Amniotic stem cell (primary cell): ENCODE measurements at places on chromosomes 11 and 22.

GRCh38 chr11:125873881-125874555 lies 13.4 kb upstream of the HYLS1 start:
- DNase-seq, result no peak

GRCh38 chr11:74626130-74626529 lies 33.7 kb downstream of the POLD3 start:
- DNase-seq, result no peak

DNA sequence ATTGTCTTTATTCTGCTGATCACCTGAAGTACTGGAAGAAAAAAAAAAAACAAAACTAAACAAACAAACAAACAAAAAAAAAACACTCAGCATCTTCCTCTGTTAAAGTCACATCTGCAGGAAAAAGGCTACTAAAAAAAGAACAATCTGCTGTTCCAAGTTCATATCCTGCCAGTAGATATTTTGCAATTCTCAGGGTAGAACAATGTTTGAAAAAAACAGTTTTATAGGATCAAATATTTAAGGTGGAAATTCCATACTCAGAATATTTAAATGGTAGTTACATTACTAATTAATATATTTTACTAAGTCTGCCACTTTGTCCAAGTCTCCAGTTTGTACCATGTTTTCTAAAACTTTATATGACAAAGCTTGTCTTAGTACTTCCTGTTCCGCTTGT lies 175.2 kb downstream of the SBF2 start:
- DNase-seq, result no peak

- DNase-seq, result no peak
Observed at GRCh38 chr22:35960854-35961253, 67.8 kb downstream of the RBFOX2 start.

- no peak for DNase-seq
Observed at GRCh38 chr11:60895687-60896086, 10.7 kb downstream of the PRPF19 start.
